ENCODE measurements at places on chromosomes 7 and 10.

- no peak for DNase-seq
Observed at GRCh38 chr7:142856565-142857245, 1.8 kb downstream of the EPHB6 start.

DNA sequence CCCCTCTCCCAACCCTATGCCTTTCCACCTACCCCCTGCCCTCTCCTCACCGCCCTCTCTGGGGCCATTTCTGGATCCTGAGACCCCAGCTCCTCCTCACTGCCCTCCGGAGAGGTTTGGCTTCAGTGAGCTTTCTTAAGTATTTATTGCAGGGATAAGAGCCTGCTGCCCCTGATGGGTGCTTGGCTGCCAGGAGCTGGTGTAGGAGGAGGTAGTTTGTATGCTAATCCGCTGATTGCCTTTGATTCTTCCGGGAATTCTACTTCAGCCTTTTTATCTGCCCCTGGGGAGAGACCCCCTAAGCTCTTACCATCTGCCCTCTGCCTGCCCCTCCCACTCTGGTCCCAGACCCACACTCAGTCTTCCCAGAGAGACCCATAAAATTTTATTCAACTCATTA, 263.5 kb upstream of the PODXL start:
- DNase-seq = no peak

GRCh38 chr7:30941582-30942323, 22.0 kb upstream of the GHRHR start:
- no peak for DNase-seq

- DNase-seq = no peak
Observed at GRCh38 chr10:114881901-114882300, 56.1 kb upstream of the TRUB1 start.

DNA sequence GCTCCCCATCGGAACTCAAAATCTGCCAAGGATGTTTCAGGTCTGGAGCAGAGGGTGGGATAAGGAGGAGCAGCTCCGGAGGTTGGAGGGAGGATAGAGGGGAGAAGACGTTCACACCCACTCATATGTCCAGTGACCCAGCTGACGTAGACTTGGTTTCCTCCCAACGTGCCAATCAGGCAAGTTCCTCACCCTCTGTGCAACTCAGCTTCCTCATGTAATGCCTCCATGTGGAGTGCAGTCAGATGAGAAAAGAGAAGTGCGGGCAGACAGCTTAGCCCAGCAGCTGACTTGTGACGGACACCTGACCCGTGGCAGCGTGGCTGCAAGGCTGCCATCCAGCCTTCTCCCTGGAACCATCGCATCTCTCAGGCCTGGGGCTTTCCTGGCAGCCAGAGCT, 86.8 kb downstream of the NPTX2 start:
- no peak for DNase-seq

DNA sequence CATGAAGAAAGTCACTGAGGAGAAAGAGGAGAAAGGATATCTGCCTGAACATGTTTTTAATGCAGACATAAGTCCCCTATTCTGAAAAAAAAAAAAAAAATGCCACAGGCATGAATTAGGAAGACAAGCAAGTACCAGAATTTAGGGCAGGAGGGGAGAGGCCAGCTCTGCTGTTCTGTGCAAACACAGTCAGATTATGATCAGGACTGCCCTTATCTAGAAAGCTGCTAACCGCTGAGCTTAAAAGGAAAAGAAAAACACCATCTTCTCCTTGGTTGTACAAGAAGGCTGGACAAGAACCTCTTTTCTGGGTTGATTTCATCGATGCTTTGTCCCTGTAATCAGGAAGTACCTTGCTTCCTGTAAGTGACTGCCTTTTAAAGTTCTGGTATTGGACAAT, 15.3 kb upstream of the PWWP2B start:
- DNase-seq = no peak

- peak; percentile 89 for DNase-seq
Observed at GRCh38 chr7:5704534-5704922, 76.9 kb downstream of the RNF216 start.

- no peak for DNase-seq
Observed at GRCh38 chr7:123754271-123754871, 5.6 kb upstream of the WASL start.

DNA sequence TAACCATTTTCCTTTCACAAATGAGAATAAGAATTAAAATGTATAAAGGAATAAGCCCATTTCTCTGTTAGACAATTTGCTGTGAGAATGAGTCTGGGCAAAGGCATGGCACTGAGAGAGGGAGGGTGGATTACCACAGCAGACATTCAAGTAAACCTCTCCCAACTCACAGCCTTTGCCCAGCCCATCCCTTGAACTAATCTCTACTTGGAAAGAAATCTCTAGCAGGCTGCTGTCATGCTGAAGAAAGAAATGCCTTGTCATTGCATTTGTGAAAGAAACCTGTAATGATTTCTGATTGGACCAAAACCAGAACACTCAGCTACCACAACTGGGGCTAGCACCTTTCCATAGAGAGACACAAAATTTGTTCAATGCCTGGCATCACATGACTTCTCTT, 39.2 kb downstream of the CH25H start:
- no peak for DNase-seq

DNA sequence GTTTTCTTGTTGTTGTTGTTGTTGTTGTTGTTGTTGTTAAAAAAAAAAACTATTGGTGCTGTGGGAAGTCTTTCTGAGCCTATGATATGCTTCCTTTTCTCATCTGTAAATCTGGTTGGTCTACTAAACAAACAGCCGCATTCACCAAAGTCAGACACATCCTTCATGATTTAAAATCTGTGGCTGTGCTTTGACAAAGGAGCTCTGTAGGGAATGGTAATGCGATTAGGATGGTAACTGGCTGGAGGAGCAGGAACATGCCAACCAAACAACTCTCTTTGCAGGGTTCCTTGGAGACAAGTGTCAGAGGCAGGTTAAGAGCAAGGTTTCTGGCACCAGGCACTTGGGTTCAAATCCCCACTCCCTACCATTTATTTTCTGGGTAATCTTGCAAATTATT, 14.9 kb upstream of the SP4 start:
- DNase-seq = no peak

DNA sequence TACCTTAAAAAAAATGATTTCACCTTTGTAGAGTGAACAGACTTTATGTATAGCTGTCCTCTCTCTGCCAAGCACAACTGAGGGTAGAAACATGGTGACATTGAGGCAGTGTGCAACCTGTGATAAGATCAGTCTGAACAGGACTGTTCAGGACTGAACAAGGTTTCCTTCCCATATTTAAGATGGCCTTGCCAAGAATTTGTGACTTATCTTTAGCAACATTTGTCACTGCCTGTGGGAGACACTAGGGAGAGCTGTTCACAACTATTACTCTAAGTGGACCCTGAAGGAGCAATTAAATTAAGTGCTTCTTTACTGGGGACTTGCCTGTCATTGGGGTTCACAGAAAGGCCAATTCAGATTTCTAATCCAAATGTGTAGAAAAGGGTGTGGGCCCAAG, 6.7 kb downstream of the OR13A1 start:
- no peak for DNase-seq

DNA sequence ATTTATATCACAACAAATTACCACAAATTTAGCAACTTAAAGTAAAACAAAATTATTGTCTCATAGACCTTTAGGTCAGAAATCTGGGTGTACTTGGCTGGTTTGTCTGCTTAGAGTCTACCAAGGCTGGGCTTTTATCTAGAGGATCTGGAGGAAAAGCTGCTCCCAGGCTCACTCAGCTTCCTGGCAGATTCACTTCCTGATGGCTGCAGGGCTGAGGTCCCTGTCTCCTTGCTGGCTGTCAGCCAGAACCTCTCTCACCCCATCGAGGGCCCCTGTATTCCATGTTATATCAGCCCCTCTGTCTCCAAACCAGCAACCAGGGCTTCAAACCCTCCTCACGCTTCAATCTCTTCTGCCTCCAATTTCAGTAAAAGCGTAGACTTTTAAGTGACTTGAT, 734.9 kb downstream of the NRG3 start:
- no peak for DNase-seq

DNA sequence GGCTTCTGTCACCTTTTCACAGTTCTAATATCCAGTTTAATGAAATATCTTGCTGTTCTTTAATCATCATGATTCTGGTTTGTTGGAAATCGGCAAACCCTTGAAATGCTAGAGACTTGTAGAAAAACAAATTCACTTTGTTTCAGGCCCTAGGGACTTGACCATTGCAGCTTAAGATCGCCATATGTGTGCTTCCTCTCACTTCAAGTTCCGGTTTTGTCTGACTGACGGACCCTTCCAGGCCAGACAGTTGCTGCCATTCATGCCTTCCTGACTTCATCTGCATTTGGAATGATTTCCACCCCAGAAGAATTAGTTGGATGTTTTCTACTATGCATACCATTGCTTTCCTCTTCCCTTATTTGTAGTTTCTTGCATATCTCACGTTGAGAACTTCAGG, 125.6 kb downstream of the CELF2 start:
- no peak for DNase-seq

GRCh38 chr10:105837951-105838350, 1196.9 kb downstream of the SORCS3 start:
- DNase-seq = no peak

- DNase-seq = no peak
Observed at GRCh38 chr7:151689196-151689971, 169.7 kb upstream of the RHEB start.

DNA sequence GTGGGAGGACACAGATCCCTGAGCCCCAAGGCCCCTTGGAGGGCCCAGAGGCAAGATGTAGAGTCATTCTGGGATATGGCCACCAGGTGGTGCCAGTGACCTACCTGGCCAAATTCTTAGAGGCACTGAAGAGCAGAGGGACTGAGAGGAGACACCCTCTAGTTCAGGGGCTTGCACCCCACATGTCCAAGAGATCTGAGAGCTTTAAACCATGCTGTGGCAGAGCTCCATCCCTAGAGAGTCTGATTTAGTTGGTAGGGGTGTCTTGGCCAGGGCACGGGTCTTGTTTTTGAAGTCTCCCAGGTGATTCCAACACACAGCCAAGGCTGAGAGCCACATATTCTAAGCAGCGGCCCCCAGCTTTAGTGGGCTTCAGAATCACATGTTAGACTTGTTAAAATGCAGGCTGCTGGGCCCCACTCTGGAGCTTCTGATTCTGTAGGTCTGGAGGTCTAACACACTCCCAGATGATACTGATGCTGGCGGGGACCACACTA, 52.5 kb downstream of the PRF1 start:
- peak; percentile 81 for DNase-seq

DNA sequence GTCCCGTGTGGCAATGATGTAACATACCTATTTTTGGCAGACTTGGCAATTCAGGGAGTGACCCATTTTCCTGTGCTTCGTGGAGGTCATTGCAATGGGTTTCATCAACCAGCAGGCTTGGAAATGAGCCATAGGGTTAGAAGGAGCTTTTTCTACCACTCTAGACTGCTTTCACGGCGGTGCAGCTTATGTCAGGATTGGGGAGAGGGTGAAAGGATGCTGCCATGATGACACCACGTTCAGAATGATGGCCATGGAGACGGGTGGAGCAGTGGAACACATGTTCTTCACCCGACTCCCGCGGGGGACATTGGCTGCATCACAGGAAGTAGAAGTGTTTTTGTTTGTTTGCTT, 220.2 kb downstream of the EMX2 start:
- no peak for DNase-seq

GRCh38 chr10:76885816-76886215, 751.8 kb downstream of the KCNMA1 start:
- DNase-seq = peak; percentile 50

- DNase-seq = no peak
Observed at GRCh38 chr10:50316695-50317648, 65.7 kb upstream of the ASAH2 start.

DNA sequence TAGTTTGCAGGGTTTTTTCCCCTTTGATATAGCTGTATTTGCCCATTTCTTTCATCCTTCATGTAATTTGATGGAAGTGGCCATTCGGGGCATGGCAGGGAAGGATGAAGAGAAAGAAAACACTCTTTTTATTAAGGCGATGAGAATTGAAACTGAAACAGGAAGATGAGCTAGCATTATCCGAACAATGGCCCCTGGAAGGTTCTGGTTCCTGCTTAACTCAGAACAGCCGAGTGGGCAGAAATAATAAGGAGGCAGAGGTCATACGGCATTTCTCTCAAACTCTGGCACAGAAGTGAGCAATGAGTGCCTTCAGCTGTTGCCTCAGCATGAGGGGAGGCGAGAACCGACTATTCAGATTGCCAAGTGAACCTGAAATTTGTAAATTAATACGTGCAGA, 113.2 kb upstream of the MYO3A start:
- no peak for DNase-seq

DNA sequence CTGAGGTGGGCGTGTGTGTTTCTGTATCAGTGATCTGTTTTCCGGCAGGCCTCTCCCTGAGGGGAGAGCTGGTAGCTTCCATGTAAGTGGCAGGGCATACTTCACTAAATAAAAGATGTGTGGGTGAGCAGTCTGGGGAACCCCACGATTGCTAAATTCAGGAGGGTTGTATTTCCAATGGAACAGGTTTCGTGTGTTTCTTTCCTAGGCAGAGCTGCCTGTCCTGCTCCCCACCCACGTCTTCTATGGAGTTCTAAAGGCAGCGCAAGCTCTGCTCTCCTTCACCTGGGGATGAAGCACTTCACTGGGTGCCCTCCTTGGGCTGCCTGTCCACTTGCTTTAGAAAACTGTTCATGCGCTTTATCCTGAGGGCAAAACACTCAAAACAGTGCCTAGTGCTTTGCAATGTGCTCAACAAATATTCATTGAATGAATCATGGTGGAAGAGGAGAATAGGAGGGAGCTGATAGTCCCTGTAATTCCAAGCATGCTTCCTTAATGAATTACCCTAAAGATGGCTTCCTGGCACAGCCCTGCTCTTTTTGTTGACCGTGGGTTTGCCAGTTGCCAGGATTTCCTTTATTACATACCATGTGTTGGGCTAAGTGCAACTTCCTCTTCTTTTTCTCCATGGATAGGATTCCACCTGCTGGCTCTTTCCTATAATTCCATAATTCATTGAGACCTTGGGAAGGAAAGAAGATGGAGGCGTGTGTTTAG, 50.6 kb upstream of the SRPK2 start:
- peak; percentile 76 for DNase-seq

DNA sequence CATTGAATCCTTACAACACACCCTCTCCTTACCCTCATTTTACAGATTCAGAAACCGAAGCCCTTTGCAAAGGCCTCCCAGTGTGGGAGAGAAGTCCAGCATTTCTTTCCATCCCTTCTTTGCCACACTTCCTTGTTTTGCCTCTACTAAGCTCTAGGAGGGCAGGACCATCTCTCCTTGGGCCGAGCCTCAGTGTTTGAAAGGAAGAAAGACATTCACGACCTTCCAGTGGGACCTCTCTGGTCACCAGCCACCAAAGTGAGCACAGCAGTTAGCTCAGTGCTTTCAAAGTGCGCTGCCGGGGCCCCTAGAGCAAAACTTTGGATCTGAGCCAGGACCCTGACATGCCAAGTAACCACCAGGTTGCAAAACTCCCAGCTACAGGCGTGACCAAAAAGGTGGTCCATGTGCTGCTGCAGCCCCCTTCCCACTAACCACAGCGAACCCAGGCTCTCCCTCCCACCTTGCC, 12.4 kb downstream of the CTBP2 start:
- no peak for DNase-seq

- no peak for DNase-seq
Observed at GRCh38 chr7:13949445-13949844, 40.0 kb downstream of the ETV1 start.
